Neural crest cell (in vitro differentiated cells): ENCODE measurements at places on chromosomes 4 and X. TPM values are rescaled to one million over a fixed set of nuclear protein-coding genes. Genes with fewer than 3 reads are reported as not detected.

- no peak for DNase-seq
These were observed 8.1 kb downstream of the GAB1 start for GRCh38 chr4:143344774-143345173.

DNA sequence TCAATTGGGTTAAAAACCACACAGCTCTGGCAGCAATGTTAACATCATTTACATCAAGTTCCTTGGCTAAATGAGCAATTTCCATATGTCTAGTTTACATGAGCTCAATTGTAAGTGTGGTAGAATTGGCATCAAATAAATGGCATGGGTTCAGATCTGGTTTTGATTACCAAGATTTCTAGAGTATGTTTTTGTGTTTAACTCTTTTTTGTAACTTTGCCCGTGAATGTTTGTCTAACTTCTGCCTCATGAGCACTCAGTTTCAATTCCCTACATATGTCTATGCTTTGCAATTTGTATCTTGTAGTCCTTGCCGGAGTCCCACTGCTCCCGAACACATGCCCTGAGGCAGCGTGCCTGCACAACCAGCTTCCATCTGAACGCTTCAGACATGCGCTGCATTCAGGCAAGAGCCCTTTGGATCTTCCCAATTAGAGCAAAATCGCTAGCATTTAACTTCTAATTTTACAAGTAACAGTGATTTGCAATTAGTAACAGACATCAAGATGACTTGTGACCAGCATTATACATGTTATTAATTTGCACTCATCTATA is 644.4 kb downstream of the TRIML1 start:
- DNase-seq = no peak

DNA sequence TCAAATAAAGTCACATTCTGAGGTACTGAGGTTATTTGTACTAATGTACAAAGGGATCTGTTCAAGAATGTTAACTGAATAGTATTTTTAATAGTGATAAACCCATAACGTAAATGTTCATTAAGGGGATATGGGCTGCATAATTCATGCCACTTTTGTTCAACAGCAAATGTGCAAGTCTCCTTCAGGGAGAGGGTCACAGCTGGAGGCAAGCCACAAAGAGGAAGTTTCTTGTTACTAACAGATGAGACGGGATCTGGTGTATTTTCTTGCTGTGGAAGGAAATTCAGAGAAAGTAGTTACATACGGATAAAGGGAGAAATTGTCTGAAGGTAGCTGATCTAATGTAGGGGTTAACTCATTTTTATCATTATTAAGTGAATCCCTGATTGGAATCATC is 10.0 kb downstream of the ZFP42 start:
- DNase-seq = no peak

DNA sequence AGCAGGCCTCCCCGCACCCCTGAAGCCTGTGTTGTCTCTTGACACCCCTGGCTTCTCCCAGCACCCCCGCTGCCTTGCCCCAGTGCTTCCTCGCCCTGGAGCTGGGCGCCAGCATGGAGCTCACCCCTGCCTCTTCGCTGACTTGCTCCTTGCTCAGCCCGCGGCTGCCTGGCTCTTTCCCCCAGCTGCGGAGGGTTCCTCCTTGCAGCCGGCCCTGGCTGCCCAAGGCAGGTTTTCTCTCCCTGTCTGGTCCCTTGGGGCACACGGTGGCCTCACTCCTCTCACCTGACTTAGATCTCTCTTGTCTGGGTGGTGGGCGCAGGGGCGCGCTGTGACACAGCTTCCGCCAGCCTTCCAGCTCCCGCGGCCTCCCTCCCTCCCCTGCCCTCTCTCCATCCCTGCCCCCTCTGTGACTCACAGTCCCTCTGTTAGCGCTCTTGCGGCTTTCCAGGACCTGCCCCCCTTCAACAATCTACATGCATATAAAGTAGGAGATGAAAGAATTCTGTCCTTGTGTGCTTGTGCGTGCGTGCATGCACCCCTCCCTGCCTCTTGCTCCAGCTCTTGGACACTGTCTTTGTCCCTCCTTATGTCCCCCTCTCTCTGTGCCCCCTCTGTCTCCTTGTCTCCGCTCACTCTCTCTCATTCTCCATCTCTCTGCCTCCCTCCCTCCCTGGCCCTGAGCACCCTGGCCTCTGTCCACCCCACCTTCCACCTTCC is 2.2 kb downstream of the PLXNB3 start:
- DNase-seq = no peak

GRCh38 chrX:102115748-102116147 is 9.7 kb upstream of the TCEAL2 start:
- no peak for DNase-seq

DNA sequence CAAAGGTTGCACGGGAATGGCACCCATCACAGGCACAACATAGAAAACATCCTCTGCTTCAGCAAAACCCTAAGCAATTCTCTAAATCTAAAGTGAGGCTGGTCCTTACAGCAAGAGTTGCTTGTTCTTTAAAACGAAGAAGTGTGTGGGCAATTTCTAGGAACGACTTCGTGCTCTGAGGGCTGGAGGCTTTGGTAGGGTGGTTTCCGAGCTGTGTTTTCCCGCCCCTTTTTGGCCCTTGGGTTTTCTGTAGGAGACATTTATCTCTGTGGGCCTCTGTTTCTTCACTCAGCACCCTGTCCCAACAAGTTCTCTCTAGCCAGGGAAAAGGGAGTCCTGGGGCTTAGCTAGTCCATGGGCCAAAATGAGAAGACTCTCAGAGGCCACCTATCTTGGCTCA is 84.2 kb downstream of the SLC2A9 start:
- no peak for DNase-seq

- no peak for DNase-seq
These were observed 26.7 kb upstream of the GPRIN3 start for GRCh38 chr4:89334311-89334710.

DNA sequence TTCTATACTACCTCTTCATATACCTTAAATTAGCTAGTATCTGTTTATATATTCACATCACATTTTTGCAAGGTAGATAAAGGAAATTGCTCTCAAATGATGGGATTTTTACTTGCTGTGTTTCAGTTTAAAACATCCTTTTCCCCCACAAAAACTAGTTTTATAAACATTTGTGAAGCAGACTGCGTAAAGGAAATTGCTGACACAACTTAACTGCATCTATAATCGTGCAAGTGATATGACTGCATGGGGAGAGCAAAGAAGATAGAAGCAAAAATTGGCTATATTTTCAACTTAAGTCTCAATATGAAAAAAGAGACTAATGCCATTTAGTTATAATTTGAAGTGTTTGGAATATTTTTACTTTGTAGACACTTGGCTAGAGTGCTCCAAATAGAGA is 385.2 kb downstream of the C4orf33 start:
- no peak for DNase-seq

DNA sequence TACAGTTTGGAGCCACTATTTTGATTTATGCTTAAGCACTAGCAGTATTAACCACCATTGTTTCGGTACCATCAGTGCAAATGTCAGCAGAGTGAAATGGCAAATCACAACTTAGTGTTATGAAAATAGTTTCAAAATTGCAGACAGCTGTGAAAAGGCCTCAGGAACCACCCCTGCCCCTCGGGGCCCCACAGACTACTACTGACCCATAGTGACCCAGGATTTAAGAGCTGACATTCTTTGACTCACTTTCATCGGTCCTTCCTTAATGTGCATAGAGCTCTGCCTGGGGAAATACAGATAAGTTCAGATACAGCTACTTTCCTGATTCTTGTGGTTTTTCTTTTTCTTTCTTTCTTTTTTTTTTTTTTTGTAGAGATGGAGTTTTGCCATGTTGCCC is 3.3 kb upstream of the BBS7 start:
- DNase-seq = no peak

DNA sequence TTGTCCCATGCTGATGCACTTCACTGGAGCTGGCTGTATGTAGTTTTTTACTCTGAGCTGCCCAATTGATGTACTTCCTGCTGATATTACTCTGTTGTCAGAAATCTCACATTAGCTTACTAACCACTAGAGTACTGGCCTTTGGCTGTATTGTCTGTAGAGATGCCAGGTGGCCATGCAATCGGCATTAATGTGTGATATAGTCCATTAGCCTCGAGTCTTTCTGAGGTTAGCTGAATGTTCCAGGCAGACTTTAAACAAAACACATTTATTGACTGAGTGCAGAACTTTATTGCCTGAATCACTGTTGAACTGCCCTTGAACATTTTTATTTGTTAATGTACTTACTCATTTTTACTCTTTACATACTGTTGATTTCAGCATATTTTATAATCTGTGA is 335.2 kb downstream of the PCDH10 start:
- no peak for DNase-seq

The KIAA1210 gene
- total RNA-seq = not detected in 2 replicates

The HELT gene
- not detected in 2 replicates for total RNA-seq

The ZNF141 gene
- 36.3 and 36.5 TPM in 2 replicates for total RNA-seq

The GLUD2 gene
- total RNA-seq = 5.9 and 6.5 TPM in 2 replicates

The THAP9 gene
- total RNA-seq = 11.6 and 11.7 TPM in 2 replicates

The FUNDC1 gene
- total RNA-seq = 18.3 and 19.4 TPM in 2 replicates
